ENCODE measurements at places on chromosomes 6 and 20. TPM values are rescaled to one million over a fixed set of nuclear protein-coding genes. Genes with fewer than 3 reads are reported as not detected.

DNA sequence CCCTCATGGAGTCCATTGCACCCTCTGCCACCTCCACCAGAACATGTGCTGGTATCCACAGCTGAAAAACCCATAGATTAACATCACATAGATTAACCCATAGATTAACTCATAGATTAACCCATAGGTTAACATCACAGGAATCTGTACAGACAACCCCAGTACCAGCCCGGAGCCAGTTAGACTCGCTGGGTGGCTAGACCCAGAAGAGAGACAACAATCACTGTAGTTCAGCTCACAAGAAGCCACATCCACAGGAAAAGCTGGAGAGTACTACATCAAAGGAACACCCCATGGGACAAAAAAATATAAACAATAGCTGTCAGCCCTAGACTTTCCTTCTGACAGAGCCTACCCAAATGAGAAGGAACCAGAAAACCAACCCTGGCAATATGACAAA lies 25.1 kb downstream of the SERPINB9 start:
- no peak for DNase-seq

GRCh38 chr20:35883336-35883777 lies 70.9 kb downstream of the SCAND1 start:
- no peak for DNase-seq

GRCh38 chr6:39226639-39227329 lies 2.5 kb downstream of the KCNK5 start:
- no peak for DNase-seq

DNA sequence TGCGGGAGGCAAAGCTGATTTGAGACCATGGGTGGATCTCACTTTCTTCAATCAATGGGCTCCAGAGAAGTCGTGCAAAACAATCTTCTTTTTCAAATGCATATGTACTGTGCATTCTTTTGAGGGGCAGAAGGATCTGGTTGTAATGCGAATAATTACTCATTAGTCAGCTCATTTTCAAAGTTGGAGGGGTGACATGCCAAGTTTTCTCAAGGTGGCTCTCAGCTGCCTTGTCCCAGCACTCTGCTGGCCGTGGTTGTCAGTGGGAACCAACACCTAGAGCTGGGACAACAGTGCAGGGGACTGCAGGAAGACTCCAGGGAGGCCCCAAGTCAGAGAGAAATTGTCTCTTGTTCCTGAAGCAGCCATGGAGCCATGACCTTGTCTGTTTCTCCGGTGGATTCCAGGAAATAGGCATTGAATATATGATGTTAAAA lies 25.3 kb downstream of the MYT1 start:
- no peak for DNase-seq

GRCh38 chr6:84193114-84193708 lies 34.2 kb downstream of the CEP162 start:
- no peak for DNase-seq

GRCh38 chr6:127833336-127833735 lies 67.5 kb downstream of the THEMIS start:
- no peak for DNase-seq

DNA sequence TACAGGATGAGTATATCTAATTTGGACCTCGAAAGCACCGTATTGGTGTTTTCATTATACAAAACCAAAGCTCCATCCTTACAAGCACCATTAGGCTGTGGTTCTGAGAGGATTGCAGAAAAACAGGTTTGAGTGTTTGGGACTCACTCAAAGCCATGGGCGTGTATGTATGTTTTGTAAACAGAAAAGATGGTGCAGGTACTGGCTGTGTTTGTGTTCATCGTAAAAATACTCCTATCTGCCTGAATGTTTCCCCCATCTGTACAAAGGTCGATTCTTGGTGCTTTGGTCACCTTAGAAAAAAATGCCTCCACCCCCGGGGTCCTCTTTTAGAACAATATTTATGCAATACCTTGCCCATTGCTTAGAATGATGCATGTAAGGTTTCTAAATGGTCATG lies 286.6 kb downstream of the TSHZ2 start:
- no peak for DNase-seq

DNA sequence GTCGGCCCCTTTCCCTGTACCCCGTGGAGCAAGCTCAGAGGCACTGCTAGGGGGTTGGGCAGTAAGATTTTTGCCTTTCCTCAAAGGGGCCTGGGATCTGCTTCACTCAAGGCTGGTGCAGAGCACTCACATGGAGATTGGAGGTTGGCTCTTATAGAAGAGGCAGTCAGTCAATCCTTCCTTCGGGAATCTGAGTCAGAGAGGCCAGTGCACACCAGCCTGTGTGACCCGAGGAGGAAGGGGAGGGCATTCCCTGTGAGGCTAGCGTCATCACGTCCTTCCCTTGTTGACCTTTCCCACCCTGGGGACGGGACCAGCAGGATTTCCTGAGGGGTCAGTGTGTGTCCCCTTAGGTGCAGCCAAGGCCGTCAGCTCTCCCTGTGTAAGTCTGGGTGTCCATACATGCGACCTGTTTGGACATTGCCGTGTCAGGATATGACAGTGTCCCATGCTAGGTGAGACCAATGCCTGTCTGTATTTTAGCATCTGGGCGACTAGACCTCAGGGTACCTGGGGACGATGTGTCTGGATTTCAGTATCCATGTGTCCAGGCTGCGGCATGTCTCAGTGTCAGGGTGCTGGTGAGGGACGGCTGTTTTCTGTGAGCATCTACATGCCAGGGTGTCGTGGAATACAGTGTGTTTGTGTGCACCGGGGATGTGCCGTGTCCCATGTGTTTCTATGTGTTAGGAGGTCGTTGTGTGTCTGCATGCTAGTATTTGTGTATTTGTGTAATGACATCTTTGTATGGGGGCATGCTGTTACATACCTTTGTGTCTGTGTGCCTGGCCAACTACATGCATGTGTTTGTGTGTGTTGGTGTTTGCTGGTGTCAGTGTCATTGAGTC lies 2.8 kb upstream of the ZNF512B start:
- DNase-seq = peak; percentile 36

GRCh38 chr6:170206851-170207431 lies 83.9 kb downstream of the DLL1 start:
- DNase-seq = no peak

The MCHR2 gene
- not detected for polyA plus RNA-seq

The CENPB gene
- 1.7 TPM for polyA plus RNA-seq

The SAMD10 gene
- 15.6 TPM for polyA plus RNA-seq

GRCh38 chr20:19583532-19584175 lies 174.4 kb upstream of the RIN2 start:
- peak; percentile 2 for DNase-seq

DNA sequence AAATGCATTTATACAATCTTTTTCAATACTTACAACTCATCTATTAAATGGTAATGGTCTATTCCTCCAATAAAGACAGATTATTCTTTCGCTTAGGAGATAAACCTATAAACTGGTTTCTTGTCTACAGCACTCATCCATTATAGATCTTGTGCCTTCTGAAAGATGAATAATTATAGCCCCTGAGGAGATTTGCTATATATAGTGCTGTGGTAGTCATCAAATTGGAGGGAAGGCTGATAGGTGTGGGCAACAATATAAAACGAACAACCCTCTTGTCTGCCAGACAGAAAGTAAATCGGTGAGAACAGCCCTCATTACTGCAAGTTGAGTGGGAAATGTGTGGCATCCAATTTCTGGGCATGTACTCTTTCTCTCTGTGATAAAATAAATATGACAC lies 292.5 kb upstream of the CNR1 start:
- no peak for DNase-seq

The C6orf58 gene
- polyA plus RNA-seq = not detected

The PNISR gene
- 80.2 TPM for polyA plus RNA-seq

The PNPLA1 gene
- not detected for polyA plus RNA-seq

- no peak for DNase-seq
These were observed 236.4 kb upstream of the ASCC3 start for GRCh38 chr6:101117393-101118135.

The LST1 gene
- polyA plus RNA-seq = 49.6 TPM

Data from CD8-positive, alpha-beta memory T cell (primary cell).